ENCODE measurements at places on chromosomes 3 and 15. TPM values are rescaled to one million over a fixed set of nuclear protein-coding genes. Genes with fewer than 3 reads are reported as not detected.

CAV3 gene
- 337 TPM for polyA plus RNA-seq

TMEM39A gene
- polyA plus RNA-seq = 37.7 TPM

RARB gene
- 11.2 TPM for polyA plus RNA-seq

CCR3 gene
- not detected for polyA plus RNA-seq

ACP3 gene
- polyA plus RNA-seq = 0.81 TPM

SAXO2 gene
- polyA plus RNA-seq = 2.6 TPM

CPNE9 gene
- not detected for polyA plus RNA-seq

KATNBL1 gene
- polyA plus RNA-seq = 107 TPM

PLAAT1 gene
- 21.1 TPM for polyA plus RNA-seq

OSBPL10 gene
- 10.9 TPM for polyA plus RNA-seq

CPN2 gene
- polyA plus RNA-seq = 0.09 TPM

C3orf49 gene
- 0.41 TPM for polyA plus RNA-seq

FGF7 gene
- 24.1 TPM for polyA plus RNA-seq

GRCh38 chr15:72315706-72316370 lies 4.1 kb downstream of the CELF6 start:
- no peak for DNase-seq

GRCh38 chr3:38610436-38610835 lies 39.1 kb downstream of the SCN5A start:
- no peak for DNase-seq

DNA sequence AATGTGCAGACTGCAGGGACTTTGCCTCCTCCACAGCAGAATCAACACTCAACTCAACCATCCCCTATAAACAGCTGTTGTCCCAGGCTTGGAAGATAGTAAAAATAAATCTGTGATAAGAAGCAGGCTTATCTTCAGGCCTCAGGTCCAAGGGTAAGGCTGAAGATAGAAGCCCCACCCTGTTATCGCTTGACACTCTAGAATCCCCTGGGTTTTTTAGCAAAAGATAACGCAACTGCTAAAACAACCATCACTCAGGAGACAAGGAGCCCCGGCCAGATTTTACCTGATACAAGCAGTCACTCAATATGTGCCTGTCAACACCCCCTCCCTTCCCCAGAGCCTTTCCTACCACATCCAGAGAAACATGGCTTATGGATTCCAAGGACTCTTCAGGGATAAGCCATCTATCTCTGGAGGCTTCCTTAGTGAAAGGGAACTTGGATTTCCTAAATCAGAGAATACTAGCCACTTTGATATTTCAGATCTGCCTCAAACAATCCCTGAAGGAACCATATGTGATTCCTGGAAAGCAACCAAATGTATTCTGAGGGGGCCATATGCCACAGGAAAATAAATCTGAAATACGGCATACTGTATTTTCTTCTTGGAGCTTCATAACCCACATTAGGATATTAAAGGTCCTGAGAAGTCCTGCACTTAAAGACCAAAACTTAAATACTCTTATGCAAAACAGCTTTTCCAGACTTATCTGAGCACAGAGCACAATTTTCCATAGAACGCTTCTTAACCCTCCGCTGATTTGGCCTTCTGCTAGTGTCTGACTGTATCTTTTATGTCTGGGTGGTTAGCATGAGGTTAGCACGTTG lies 60.4 kb downstream of the LYZL4 start:
- DNase-seq = no peak

GRCh38 chr3:178777718-178778411 lies 241.6 kb downstream of the KCNMB2 start:
- no peak for DNase-seq

GRCh38 chr3:64431526-64432091 lies 206.3 kb upstream of the PRICKLE2 start:
- DNase-seq = no peak

GRCh38 chr15:35728219-35728940 lies 182.4 kb upstream of the DPH6 start:
- DNase-seq = no peak

GRCh38 chr3:177427540-177427939 lies 230.3 kb upstream of the TBL1XR1 start:
- DNase-seq = no peak

DNA sequence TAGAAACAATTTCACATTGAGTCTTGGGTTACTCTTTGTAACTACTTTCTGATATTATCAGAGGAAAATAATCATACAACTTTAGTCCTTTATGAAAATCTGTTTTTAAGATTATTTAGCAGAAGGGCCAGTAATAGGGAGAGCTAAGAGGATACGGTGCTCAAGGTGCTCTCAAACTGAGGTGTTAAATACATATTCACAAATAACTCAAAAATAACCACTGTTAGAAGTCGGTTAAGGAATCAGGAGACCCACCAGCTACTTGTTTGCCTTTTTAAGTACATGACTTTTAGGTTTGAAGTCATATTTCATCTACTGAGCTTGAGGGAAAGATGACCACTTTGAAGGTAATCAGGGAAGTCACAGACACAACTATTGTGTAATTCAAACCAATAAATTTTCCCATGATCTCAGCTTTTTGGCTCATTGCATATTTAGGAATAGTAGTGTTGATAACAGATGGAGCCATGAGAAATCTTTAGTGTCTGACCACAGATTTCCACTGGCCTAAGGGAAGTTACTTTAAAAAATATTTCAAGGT lies 1.4 kb upstream of the RSRC1 start:
- DNase-seq = no peak

- DNase-seq = no peak
Observed at GRCh38 chr3:136942803-136943202, 15.0 kb upstream of the IL20RB start.

GRCh38 chr3:88151358-88151757 lies 1.6 kb downstream of the C3orf38 start:
- DNase-seq = no peak

GRCh38 chr3:167823738-167824137 lies 88.2 kb downstream of the SERPINI1 start:
- no peak for DNase-seq

GRCh38 chr15:33492434-33493052 lies 181.8 kb downstream of the RYR3 start:
- no peak for DNase-seq

- no peak for DNase-seq
Observed at GRCh38 chr3:44326019-44326418, 12.5 kb upstream of the TCAIM start.

- no peak for DNase-seq
Observed at GRCh38 chr3:23971684-23972083, 26.6 kb downstream of the NR1D2 start.

DNA sequence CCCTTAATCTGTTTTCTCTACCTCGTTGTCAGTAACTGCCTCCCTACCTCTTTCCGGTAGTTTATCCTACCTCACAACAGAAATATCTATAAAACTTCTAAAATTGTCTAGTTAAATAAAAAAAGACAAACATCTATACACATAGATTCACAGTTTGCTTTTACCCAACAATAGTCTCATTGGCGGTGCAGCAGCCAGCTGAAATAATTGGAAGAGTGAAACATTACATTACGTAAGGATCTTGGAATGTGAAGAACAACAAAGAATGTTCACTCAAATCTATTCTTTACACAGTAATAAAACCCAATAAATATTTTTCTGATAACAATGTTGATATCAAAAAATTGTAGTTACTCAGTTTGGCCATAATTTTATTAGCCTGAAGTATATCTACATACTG lies 115.5 kb upstream of the ARPP21 start:
- no peak for DNase-seq

DNA sequence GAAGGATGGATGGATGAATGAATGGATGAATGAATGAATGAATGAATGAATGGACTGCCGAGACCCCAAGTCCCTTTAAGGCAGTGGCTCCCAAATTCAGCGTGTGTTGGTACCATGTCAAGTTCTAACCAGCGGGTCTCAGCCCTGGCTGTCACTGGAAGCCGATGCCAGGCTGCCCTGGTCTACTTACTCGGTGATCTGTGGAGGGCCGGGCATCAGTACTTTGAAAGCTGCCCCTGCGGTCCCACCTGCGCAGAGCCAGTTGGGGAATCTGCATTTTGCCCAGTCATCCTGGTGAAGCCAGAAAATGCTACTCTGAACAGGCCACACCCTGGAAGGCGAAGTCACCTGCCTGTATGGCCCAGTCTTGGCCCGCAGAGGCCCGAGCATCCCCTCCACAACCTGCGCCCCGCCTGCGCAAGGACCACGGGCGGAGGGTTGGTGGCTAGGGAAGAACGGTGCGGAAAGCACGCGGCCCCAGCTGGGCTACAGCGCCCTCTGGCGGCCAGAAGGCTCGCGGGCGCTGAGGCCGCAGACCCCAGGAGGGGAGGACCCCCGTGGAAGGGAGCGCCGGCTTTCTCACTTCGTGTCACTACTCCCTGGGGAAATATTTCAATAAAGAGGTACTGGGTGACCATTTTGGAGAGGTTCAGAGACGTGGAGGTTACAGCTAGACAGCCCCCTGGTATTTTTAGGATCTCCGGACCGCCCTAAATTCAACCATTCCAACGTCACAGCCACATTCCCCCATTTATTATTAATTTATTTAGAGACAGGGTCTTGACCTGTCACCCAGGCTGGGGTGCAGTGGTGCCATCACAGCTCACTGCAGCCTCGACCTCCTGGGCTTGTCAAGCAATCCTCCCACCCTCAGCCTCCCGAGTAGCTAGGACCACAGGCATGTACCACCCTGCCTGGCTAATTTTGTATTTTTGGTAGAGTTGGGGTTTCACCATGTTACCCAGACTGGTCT lies 34.9 kb downstream of the PRKCD start:
- peak; percentile 66 for DNase-seq

DNA sequence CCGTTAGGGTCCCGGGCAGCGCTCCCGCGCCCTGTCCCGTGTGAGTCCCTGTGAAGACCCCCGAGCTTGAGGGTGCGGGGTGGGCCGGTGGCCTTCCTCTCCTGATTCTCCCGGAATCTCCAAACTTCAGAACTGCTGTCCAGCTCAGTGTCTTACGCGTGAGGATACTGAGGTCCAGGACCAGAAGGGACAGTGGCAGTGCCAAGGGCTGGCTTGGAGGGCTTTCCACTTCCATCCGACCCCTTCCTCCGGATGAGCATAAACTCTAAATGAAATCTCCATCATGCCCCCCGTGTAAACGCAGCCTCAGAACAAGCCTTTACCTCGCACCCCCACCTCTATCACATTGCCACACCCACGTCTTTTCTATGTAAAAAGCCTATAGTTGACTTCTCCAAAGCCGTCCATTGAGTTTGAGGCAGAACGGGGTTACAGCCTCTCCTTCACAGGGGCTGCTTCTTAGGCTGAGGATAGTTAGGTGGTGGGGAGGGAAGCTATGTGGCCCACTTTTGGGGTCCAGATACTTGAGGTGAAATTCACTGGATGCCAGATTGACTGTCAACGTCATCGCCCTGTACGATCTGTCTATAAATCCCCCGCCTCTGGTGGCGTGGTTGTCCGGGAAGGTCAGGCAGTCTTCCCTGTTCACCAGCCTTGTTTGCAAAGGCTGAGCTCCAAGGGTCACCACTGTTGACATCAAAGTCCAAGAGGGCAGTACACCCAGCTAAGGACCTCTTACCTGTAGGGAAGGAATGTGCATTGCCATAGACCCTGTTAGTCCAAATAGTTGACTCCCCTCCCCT lies 1.1 kb downstream of the EDEM1 start:
- DNase-seq = peak; percentile 23
